ENCODE measurements at places on chromosomes 4 and X.
A peak's percentile ranks its signal among the peaks of the same experiment; 100 is the strongest.

- DNase-seq = no peak
Measured at GRCh38 chr4:16783119-16783518, 115.3 kb downstream of the LDB2 start.

DNA sequence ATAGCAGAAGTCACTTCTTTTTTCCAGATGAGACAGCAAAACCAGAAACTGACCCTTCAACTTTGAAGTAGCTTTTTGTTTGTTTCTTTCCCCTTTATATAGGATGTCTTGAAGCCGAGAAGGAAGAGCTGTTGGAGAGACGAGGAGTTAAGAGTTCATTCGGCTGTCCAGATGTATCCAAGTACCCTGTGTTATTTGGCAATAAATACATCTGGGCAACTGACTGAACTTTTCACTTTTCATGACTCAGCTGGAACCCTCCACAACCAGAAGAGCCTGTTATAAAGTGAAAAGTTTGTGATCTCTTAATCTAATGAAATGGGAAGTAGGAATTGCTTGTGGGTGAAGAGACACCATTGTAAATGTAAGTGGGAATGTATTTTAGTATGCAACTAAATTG is 131.2 kb downstream of the HTR2C start:
- DNase-seq = no peak

- DNase-seq = no peak
Measured at GRCh38 chrX:120137439-120137838, 21.0 kb upstream of the RHOXF2 start.

DNA sequence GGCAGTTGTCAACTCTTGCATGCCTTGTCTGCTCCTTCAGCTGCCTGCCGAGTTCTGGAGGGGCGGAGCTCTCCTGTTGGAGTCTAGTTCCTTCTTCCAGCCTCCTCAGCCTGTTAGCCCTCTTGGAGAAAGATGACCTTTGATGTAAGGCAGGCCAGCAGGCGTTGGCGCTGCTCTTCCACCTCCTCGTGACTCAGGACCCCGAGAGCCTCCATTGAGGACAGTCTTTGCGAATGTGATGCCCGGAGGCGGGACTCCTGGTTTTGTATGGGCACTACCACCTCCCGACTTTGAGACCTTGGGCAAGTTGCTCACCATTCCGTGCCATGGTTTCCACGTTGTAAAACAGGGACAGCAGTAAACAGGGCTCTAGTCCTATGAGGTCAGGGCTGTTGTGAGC is 108.3 kb downstream of the TENM3 start:
- no peak for DNase-seq

- no peak for DNase-seq
Measured at GRCh38 chrX:9308426-9308825, 156.4 kb upstream of the TBL1X start.

DNA sequence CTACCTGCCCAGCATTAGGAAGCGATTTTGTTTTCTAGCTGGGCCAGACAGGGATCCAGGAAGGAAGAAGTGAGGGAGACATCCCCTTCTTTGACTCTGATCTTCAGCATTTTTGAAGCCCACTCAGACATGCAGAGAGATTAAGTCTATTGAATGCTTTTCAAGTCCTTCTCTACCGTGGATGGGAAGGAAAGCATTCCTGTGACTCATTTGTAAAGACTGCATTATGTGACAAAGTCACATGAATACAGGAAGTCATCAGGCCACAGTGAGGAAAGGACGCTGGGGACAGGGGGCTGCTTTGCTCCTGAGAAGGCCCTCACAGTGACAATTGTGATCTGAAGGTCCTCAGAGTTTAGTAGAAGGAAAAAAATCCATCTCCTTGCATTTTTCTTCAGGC is 67.4 kb upstream of the GBA3 start:
- no peak for DNase-seq

- no peak for DNase-seq
Measured at GRCh38 chr4:115865736-115866135, 752.3 kb upstream of the NDST4 start.

DNA sequence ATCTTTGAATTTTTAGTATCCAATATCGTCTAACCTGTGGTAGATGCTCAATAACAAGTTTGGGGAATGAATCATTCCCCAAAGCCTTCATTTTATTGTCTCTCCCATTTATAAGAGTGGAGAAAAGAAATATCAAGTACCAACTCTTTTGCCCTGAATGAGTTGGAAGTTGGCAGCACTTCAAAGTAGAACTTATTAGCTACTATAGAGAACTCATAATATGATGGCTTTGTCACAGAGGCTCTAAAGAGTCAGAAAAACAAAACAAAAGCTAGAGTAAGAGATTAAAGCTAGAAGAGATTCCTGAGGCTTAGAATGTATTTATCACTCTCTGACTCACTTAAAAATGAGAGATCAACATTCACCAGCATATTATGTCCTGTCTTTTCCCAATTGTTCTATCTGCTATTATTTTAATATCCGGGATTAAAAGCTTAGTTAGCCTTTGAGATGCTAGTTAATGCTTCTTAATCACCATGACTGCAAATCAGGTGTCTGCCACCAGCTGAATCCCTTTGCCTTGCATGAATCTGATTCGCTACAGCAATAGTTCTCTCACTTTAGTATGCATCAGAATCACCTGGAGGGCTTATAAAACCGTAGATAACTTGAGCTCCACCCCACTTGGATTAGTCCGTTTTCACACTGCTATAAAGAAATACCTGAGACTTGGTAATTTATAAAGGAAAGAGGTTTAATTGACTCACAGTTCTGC is 77.9 kb downstream of the PALLD start:
- DNase-seq = peak; percentile 92

DNA sequence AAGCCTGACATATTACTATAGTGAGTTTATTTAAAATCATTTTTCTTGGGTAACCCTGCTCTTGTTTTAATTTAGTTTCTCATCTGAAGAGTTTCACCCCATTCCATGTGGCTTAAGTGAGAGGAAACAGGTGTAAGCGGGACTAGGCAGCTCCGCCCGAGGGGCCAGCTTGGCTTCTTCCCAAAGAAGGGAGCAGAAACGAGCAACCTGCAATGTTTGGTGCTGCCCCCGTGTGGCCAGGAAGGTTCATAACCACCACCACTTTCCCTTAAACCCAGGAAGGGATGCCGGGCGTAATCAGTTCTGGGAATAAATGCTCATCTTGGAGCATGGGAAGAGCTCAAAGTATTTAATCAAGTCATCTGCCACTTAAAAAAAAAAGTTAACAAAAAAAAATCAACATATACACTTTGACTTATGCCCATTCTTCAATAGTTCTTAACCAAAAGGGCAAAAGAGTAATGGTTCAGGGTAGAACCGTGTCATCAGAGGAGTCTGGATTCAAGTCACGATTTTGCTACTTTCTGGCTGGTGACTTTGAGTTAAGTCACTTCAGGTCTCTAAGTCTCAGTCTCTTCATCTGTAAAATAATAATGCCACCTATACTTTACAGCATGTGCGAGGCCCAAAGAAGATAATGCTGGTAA is 147.9 kb downstream of the NSUN7 start:
- DNase-seq = peak; percentile 76

GRCh38 chr4:7651461-7651921 is 216.8 kb upstream of the PSAPL1 start:
- no peak for DNase-seq

DNA sequence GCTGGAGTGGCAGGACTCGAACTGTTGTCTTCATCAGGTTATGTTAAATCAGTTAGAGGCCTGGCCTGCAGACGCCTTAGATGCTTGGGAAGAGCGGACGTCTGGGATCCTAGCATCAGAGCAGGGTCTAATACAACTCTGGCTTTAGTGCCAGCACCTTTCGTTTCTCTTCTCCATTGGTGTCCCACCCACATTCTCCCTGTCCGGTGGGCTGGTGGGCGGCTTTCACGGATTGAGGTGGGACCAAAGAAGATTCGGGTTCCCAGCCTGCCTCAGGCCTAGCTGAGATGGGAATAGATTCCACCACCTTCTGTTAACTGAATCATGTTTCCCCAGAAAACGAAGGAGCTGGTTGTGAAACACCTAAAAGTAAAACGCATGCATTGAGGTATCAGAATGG is 939 bp downstream of the PDK3 start:
- DNase-seq = no peak

DNA sequence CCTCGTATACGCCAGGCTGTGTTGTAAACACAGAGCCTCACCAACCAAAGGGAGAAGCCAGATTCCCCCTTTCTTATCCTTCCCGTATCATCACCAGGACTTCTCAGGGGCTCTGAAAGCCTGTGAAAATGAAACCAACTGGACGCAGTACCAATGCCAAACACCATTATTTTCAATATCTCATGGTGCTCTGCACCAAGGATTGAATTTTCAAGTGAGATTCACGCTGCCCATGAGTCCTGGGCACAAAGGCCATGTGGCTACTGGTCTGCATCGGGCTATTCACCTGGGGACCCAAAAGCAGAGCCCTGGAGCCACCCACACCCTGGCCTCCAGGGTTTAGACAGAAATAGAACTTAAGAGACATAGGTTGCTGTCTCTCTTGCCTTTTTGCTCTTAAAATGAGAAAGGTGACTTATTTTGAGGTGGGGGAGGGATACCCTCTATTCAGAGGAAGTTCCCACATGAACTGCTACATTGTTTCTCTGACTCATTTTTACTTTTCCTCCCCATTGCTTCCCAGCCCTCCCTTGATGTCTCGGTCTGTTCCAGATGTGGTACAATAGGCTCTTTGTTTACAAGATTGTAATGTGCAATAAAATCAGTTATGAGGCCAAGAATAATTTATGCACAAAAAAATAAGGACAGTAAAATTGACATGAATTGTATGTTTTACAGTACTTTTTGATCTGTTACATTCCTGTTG is 55.4 kb downstream of the MAML3 start:
- DNase-seq = no peak

DNA sequence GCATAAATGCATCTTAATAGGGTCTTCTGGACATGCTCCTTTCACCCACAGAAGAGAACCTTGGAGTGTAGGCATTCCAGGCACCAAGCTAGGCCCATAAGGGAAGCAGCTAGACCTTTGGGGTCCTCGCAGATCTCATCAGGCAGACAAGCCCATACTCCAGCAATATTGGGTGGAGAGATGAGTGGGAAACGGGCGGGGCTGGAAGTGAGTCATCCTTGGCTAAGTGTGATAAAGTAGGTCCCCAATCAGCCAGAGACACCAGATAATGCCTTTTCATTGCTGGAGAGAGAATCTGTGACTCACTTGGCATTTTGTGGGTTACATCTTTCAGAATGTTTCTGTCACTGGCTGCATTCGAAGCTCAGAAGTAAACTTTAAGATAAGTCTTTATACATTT is 133.3 kb upstream of the MBNL3 start:
- DNase-seq = no peak

- no peak for DNase-seq
Measured at GRCh38 chrX:46670316-46670715, 88.6 kb downstream of the SLC9A7 start.

- DNase-seq = no peak
Measured at GRCh38 chrX:67523002-67523681, 20.7 kb upstream of the AR start.

- DNase-seq = no peak
Measured at GRCh38 chr4:42615131-42615763, 41.7 kb downstream of the ATP8A1 start.

GRCh38 chr4:119314356-119314755 is 7.6 kb downstream of the FABP2 start:
- DNase-seq = peak; percentile 74

DNA sequence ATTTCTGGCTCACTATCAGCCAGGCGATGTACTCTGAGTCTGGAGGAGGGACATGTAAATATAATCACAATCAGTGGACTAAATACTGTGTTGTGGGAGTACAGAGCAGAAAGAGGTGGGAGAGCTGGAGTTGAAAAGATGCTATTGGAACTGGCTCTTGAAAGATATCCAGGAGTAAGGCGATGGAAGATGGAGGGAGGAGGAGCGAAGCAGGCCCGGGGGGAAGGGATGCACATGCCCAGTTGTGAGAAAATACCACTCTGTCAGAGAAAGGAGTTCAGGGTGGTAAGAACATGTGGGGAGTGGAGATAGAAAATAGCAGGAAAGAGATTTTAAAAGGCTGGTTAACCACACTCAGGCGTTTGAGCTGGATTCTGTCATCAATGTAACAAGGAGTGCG is 216.9 kb upstream of the ETNPPL start:
- DNase-seq = no peak

DNA sequence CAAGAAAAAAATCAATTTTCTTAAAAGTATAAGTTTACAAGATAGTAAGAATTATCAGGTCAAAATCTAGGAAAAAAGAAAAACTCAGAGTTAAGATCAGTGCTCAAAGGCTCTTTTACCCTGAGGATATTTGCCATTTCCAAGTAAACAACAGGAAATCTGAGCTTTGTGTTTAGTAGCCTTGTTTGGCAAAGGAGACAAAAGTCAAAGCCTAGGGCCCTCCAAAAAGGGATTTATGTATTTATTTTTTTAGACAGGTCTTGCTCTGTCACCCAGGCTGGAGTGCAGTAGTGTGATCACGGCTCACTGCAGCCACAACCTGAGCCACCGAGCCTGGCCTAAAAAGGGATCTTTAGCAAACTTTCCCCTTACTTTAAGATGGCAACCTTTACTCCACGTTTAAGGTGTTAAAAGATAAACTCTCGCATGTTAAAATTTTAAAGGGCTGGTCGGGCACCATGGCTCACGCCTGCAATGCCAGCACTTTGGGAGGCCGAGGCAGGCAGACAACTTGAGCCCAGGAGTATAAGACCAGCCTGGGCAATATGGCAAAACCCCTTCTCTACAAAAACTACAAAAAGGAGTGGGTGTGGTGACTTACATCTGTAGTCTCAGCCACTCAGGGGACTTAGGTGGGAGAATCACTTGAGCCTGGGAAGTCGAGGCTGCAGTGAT is 21.3 kb upstream of the OPHN1 start:
- peak; percentile 36 for DNase-seq

- no peak for DNase-seq
Measured at GRCh38 chrX:11460347-11460746, 167.1 kb downstream of the AMELX start.

- DNase-seq = no peak
Measured at GRCh38 chrX:34559325-34559724, 97.8 kb downstream of the TMEM47 start.
